HepG2 (cell line): ENCODE measurements at places on chromosomes 4 and X. TPM values are rescaled to one million over a fixed set of nuclear protein-coding genes. Genes with fewer than 3 reads are reported as not detected.
A peak's percentile ranks its signal among the peaks of the same experiment; 100 is the strongest.

- no peak for DNase-seq
Observed at GRCh38 chr4:29588617-29589016, 1131.6 kb upstream of the PCDH7 start.

- no peak for DNase-seq
Observed at GRCh38 chr4:185464887-185465286, 6.6 kb downstream of the CCDC110 start.

DNA sequence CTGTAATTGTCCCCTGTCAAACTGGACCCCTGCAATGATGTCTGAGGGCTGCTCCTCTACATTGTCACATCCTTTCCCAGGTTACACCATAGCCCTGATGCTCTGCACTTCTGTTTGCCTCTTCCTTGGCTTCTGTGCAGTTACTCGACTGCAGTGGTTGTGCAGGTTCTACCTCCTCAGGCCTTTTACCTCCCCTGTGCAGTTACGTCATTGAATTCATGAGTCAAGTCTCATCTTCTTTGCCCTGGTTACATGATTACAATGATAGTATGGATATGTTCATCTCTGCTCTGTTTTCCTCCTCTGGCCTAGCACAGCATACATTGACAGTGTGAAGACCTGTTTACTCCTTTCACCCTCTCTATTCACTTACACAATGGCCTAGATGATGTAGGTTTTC, 83.2 kb downstream of the FAM47B start:
- no peak for DNase-seq

GRCh38 chr4:89056292-89056952, 563 bp downstream of the FAM13A start:
- no peak for DNase-seq

DNA sequence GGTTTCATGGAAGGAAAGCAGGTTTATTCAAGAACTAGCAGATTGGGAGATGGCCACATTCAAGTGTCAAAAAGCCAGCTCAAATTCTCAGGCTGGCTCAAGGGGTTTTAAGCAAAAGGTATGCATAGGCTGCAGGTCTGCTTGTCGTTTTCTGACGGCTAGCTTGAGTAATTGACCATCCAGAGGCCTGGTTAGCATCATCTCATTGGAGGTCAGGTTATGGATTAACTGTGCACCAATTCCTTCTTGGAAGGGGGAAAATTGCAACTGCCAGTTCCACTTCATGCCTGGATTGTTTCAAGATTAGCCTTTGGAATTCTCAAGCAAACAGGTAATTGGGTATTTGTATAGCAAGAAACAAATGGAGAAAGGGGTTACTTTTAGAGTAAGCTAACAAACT, 62.1 kb downstream of the FUNDC1 start:
- no peak for DNase-seq

DNA sequence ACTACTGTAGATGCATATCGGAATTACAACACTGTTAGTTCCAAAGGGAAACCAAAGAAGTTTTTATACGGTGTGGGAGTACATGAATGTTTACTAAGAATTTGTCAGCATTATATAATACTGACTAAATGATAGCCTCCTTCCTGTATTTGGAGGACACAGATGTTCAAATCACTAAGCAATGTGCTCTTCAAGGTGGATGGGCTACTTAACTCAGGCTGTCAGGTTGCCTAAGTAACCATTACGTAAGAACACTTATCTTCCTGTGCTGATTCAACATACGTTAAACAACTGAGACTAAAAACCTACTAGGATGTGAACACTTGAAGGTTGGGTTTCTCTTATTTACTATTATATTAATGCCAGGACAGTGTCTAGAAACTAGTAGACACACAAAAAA, 81.9 kb upstream of the HPGD start:
- DNase-seq: no peak

GRCh38 chr4:73844345-73844744, 7.9 kb downstream of the CXCL6 start:
- DNase-seq: no peak

DNA sequence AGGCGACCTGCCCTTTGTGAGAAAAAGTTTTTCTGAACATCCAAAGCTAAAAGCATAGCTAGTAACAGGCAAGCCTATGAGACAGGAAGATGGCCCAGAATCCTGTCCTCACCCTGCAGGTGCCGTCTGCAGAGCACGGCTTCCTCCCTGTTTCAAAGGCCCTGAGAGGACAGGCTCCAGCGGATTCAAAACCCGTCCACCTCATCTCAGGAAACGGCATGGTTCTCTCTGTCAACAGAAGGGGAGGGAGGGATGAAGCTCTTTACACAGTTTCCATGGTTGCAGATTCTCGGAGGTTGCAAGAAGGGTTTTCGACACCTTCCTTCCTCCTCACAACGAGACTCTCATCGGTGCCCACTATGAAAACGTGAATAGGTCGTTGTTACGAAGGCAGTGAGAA, 8.3 kb downstream of the PPP2R3B start:
- no peak for DNase-seq

- DNase-seq: no peak
Observed at GRCh38 chr4:23202712-23203247, 510.0 kb downstream of the GBA3 start.

- DNase-seq: peak; percentile 4
Observed at GRCh38 chr4:152257601-152258066, 278.3 kb downstream of the FBXW7 start.

DNA sequence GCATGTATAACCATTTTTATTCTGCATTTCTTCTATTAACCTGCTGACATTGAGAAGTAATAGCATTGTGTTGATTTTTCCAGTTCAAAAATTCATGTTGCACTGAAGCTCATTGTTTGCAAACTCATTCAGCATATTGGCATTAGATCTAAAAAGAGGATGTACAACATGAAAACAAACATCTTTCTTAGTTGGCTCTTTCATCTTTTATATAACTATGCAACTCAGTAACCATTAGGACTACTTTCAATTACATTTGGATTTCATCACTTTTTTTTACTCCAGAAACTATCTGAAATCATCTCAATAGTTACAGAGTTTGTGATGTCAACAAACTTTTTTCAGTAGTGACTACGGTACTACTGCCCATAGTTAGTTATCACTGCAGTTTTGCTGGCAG, 346.0 kb upstream of the EPHA5 start:
- DNase-seq: peak; percentile 64

DNA sequence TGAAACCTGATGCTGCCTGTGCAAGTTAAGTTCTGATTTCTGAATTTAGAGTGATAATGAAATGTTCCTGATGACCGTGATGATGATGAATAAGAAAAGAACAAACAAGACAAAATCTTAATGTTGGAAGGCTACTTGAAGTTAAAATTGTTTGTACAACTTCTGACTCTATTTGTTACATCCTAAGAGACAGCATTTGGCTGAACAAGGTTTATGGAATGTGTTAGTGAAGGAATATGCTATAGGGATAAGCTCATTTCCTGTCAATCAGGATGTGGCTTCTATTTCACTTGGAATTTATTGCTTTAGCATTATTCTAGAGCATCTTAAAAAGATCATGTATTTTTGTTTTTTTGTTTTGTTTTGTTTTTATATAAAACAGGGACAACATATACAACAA, 267.5 kb downstream of the FAT4 start:
- no peak for DNase-seq

DNA sequence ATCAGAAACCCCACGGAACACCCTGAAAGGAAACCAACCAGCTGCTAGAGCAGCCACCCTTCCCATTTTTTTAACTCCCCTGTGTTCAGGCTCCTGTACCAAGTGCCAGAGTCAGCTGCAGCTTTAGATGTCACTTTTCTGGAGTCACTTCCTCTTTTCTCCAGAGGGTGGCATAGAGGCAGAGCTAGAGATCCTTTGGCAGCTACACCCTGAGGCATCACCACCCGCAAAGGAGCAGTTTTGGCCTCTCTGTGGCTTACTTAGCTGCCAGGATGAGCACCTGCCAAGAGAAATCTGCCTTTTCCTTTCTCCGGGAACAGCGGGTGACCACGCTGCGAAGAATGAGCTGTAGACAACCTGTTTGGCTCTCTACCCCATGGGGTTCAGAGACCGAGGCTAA, 58.0 kb upstream of the CHRDL1 start:
- DNase-seq: no peak

DNA sequence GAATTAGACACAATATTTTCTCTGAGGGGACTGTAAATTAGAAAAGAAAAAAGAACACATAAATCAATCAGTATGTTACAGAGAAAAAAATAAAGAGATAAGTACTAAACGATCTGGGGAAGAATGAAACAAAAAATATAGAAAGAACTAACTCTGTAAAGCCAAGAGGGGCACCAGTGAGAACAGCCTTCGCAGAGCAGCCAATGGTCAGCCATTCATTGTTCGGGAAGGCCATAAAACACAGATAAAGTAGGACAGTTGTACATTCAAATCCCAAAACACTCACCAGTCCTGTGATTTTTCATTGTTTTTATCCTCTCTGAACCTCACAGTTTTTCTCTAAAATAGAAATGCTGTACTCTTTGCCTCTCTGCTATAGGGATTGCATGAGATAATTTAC, 127.9 kb downstream of the NEK1 start:
- DNase-seq: no peak

DNA sequence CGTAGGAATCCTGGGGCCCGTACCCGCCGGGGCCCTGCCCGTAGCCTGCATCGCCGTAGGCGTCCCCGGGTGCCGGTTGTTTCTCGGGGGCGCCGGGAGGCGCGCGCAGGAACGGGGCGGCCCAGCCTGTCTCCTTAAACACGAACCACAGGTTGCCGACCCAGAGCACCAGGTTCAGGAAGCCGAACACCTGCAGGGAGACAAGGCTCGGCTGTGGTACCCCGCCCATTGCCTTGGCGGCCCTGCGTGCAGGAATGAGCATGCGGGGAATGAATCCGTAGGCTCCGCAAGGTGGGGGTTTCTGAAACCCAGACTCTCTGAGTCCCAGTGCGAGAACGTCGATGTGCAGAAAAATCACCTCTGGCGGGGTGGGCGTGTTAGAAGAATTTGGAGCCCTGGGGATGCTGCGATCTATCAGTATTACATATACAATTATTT, 5.4 kb upstream of the PRICKLE3 start:
- no peak for DNase-seq

- DNase-seq: no peak
Observed at GRCh38 chr4:82899374-82900065, 1.0 kb upstream of the THAP9 start.

GRCh38 chrX:10223276-10223675, 66.5 kb downstream of the CLCN4 start:
- no peak for DNase-seq

- no peak for DNase-seq
Observed at GRCh38 chrX:114999906-115000305, 17.5 kb downstream of the IL13RA2 start.

DNA sequence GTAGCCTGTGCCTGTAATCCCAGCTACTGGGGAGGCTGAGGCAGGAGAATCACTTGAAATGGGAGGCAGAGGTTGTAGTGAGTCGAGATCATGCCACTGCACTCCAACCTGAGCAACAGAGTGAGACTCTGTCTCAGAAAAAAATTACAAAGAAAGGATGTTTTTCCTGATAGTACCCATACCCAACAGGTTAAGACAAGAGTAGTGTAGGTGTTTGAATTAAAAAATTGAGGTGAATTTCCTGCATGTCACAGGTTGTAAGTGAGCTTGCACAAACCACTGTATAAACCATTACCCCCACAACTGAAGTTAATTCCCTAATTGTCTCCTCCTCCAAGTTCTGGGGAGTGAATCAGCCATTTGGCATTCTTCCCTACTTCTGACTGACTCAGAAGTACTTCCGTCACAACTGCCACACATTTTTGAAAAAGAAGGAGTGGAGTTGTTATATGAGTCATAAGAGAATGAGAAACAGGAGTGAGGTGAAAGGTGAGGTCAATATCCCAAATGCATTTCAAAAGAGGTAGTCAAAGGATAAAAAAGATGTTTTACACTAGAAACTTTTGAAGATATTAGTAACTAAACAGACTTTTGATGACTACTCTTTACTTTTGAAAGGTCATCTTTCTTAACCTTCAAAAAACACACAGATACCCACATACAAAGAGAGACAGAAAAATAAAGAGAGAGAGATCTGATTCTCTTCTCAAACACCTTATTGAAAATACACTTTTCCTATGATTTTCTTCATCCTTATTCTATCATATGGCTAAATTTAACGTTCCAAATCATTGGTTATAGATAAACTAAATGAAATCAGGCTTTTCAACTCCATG, 134.5 kb downstream of the BTC start:
- DNase-seq: peak; percentile 92

Gene SMIM20
- 30.2 and 36.3 TPM in 2 replicates for total RNA-seq

Gene PNMA6A
- total RNA-seq: 0.08 and 0.11 TPM in 2 replicates

Gene HSFX4
- total RNA-seq: not detected in 2 replicates

Gene MAGEC1
- total RNA-seq: not detected in 2 replicates

Gene CFAP99
- not detected in 2 replicates for total RNA-seq

Gene PROM1
- total RNA-seq: 2.5 and 3.9 TPM in 2 replicates
